Right cardiac atrium (tissue), 5 donors: ENCODE measurements at places on chromosomes 1 and 21. TPM values are rescaled to one million over a fixed set of nuclear protein-coding genes. Genes with fewer than 3 reads are reported as not detected.

DNA sequence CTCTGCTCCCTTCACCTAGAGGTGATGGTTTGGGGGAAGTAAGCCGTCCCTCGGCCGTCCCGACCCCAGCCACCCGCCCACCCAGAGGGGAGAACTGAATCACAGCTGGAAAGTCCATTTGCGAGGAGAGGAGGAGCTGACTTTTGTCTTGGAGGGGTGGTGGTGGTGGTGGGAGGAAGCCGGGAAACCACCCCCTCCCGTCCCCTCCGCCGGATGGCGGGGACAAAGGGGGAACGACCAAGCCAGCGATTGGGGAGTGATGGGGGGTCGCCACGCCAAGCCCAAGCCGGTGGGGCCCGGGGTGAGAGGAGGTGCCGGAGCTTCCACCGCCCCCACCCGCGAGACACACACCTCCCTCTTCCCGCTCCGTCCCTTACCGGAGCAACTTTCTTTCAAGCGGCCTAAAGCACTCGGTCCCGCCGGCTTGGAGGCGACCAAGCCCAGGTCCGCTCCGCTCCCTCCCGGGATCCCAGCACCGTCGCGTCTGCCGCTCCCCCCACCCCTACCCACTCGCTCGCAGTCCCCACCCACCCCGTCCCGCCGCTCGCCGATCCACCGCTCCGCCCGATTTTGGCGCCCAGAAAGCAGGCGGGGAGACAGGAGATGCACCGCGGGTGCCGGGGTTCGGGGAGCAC lies 540 bp downstream of the ARHGEF2 start:
- DNase-seq: peak; percentile 44

GRCh38 chr1:174815036-174815435 lies 184.7 kb upstream of the CACYBP start:
- DNase-seq: no peak

GRCh38 chr1:215200121-215200520 lies 117.6 kb downstream of the KCNK2 start:
- no peak for DNase-seq

F3 gene
- total RNA-seq: 21.1 TPM

DNA sequence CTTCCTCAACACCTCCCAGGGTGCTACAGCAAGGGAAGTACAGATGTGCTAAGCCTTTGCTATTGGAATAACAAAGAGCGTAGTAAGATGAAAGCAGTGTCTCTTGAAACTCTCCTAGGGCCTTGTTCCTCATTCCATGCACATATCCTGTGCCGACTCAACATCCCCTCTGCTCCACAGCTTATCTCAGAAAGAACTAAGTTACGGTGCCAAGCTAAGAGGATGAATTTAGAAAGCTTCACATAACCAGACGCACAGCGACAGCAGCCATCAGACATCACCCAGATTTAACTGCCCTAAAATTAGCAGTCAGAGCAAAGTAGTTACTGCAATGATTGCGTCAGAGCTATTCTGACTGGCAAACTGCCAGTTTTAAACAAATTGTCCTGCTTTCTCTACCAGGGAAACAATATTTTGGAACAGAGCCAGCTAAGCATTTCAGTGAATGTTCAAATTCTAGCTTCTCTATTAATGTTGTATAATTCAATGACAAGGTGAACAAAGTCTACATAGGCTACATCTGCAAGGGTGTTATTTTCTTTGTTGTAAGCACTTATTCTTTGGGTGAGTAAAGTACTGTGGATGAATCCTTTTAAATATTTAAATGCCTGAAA lies 9.5 kb downstream of the SIPA1L2 start:
- peak; percentile 39 for DNase-seq

DNA sequence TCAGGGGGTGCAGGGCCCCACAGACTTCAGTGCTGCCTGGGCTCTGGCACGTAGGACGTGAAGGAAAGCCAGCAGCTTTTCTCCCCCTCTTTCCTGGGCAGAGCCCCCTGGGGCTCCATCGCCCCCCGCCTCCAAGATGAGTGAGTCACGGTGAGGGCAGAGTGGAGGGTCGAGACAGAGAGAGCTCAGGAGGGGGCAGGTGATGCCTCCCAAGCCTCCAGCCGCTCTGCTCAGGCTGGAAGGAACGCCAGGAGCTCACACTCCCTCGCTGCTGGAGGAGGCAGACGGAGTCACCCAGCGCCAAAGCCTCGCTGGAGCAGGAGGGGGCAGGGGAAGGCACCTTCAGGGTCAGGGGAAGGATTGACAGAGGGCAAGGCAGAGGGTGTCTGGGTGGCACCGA lies 119.5 kb downstream of the CASZ1 start:
- DNase-seq: no peak

ACOT11 gene
- 14.4 TPM for total RNA-seq

CFAP74 gene
- not detected for total RNA-seq

SPATA21 gene
- total RNA-seq: not detected

DNA sequence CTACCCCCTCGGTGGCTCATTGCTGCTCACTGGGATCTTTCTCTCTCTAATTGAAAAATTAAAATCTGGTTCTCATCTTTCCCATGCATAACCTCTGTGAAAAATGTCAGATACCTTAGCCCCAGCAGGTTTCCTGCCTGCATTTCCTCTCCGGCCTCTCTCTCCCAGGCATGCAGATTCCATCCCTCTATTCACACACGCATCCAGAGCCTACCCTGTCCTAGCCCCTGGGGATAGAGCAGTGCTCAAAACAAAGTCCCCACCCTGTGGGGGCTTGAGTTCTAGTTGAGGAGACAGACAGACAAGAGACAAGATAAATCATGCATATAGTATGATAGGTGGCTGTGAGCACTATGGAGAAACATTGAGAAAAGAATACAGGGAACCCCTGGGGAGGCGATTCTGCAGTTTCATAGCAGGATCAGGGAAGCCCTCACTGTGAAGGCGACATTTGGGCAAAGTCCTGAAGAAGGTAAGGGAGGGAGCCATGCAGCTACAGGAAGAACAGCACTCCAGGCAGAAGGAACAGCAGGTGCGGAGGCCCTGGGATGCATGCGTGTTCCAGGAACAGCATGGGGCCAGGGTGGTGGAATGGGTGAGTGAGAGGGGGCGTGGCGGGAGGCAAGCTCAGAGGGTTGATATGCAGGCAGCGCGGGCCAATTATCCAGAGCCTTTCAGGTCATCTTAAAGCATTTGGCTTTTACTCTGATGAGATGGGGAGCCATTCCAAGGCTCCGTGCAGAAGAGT lies 3.5 kb upstream of the BSND start:
- DNase-seq: no peak
